Muscle of back (tissue), 13 donors: ENCODE measurements at places on chromosomes 12 and 14. TPM values are rescaled to one million over a fixed set of nuclear protein-coding genes. Genes with fewer than 3 reads are reported as not detected.

The HOXC9 gene
- polyA plus RNA-seq, result 14.5 TPM

DNA sequence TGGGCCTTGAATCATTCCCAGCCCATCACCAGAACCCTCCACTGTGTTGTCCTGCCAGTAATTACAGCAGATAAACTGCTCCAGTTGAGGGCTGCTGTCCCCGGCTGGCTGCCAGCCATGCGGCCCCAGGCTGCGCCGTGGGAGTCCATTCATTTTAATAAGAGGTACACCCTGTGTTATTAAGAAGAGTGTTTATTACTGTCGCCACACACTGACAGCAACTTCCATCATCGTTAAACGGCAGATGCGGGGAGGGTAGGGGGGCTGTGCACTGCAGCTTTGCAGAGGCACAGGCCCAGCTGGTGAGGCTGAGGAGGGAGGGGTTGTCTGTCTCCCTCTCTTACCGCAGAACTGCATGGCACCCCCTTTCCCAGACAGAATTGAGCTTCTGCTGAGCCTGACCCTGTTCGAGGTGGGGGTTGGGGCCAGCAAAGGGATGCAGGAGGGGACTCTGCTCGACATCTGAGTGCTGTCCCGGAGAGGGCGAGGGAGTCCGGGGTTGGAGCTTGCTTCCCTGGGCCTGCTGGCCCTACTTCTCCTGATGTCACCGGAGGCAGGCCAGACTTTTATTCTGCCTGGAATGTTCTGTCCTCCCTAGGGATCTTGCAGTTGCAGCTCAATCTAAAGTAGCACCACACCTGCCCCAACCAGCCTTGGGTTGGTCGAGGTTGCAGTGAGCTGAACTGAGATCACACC is 33.8 kb upstream of the GPATCH2L start:
- no peak for DNase-seq

DNA sequence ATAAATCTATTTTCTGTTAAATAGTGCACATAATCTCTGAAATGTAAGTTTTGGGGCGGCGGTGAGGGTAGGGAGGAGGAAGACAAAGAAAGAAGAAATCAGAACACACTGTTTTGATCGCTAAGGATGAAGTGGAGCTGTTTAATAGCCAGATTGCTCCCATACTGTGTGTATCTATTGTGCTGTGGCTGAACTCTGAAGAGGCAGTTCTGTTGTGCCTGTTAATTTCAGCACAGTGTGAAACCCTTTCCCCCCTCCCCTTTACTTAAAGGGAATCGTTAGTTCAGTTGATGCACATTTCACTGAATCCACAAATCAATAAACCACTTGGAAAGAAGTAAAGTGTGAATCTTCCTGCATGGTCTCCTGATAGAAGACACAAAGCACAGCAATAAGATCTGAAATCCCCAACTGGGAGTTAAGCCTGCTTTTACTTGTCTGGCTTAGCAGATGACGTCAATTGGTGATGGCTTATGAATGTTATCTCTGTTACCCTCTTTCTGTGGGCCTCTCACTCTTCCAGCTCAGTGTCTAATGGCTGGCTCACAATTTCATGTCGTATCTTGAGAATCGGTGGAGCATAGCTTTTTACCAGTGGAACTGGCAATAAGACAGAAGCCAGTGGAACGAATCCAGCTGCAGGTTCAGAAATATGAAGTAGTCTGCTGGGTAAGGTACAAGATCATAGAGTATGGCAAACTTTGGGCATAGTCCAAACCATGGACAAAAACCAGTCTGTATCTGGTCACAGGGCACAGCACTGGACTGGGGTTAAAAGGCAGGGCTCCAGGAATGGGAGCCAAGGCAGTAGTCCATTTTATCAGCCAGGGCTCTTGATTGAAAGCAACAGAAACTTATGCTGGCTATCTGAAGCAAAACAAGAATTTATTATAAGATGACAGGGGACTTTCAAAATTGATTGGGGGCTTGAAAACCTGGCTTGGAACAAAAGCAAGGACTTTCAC is 413.5 kb upstream of the SEL1L start:
- DNase-seq, result no peak

- no peak for DNase-seq
These were observed 8.3 kb downstream of the XPOT start for GRCh38 chr12:64412459-64412858.

DNA sequence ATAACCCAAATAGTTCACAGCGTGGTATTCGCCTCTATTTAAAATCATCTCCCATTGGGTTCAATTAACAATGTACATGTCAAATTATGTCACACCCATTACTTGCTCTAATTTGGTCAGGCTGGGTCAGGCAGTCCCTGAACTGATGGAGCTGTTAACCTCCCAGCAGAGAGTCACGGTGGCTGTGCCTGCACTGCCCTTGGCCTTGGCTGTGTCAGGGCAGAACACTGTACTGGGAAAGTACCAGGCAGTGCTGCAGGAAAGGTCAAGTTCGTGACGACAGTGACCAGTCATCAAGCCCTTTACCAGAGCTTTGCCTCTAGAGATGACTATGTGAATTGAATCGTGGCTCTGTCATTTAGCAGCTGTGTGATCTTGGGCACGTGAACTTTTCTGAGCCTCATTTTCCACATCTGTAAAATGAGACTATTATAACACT is 100.0 kb downstream of the ARF6 start:
- DNase-seq, result no peak

The GAS2L3 gene
- 16.3 TPM for polyA plus RNA-seq

GRCh38 chr12:129961091-129961490 is 57.3 kb upstream of the TMEM132D start:
- peak; percentile 32 for DNase-seq

- no peak for DNase-seq
These were observed 11.4 kb downstream of the PRORP start for GRCh38 chr14:35133542-35134328.

The GALNT8 gene
- 4.3 TPM for polyA plus RNA-seq

- DNase-seq, result no peak
These were observed 1.6 kb upstream of the CHD4 start for GRCh38 chr12:6608592-6609281.

DNA sequence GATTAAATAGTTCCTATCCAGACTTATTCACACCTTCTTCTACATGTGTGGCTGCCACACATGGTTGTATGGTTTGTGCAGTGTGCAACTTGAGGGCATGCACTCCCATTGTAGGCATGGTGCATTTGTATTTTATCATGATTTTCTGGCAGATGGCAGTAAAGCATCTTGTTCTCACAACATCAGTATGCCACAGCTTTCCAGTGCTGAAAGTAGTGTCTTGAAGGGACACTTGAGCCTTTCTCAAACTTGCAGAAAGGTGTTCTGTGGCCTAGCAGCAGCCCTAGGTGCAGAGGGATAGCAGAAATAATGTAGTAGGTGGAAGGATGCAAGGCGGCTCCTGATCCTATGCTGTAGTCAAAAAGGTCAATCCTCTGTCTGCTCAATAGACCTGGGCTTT is 72.9 kb downstream of the LMNTD1 start:
- DNase-seq, result no peak

DNA sequence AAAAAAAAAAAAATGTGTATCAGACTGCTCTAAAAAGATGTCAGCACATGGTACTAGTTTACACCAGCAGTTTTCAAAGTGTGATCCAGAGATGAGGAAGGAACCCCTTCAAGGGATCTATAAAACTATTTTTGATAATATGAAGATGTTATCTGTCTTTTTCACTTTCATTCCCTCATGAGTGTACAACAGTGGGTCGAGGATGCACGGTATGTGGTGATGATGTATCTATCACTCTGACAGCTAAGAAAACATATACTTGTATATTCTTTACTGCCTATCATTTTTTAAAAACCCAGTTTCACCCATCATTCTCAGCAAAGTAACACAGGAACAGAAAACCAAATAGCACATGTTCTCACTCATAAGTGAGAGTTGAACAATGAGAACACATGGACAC is 12.4 kb downstream of the DUSP16 start:
- DNase-seq, result no peak

DNA sequence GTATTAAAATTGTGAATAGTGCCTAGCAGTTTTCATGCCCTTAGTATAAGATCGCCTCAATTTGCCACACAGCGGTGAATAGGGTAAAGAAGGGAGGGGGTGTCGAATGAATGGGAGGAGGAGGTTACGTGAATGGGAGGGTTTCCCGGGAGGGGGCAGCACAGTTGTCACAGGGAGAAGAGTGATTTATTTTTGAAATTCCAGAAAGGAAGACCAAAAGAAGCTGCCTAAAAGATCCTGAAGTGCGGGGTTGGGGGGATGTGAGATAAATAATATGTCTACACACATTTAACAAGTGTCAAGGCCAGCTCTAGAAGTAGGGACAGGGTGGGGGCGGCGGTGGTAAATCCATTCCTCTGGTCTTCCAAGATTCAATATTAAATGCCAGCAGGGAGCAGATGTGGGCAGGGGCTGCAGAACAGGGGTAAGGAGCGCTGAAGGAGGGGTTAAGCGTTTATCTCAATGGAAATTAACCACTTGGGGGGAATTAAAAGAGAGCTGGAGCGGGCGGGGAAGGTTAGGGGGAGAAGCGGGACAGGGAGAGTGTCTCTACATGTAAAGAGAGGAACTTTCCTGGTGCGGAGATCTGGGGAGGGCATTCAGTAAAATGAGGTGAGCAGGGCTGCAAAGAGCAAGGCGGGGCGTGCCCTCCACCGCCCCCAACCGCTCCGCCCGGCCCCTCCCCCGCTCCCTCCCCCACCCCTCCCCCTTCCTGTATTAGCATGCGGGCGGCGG is 867 bp downstream of the C12orf42 start:
- no peak for DNase-seq

DNA sequence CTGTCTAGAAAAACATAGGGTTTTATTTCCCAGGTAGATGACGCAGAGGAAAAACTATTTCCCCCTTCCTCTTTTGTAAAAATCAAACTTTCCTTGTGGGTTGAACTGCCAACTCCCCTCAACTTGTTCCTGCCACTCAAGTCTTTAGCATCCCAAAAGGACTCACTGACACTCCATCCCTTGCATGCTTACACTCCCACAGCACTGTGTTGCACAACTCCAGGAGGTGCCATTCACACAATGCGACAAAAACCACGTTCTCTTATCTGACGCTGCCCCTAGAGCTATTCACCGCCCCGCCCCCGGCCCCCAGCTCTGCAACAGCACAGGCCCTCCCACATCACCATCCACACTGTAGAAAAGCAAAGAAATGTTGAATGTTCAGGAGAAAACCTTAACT is 16.9 kb upstream of the STON2 start:
- DNase-seq, result no peak

DNA sequence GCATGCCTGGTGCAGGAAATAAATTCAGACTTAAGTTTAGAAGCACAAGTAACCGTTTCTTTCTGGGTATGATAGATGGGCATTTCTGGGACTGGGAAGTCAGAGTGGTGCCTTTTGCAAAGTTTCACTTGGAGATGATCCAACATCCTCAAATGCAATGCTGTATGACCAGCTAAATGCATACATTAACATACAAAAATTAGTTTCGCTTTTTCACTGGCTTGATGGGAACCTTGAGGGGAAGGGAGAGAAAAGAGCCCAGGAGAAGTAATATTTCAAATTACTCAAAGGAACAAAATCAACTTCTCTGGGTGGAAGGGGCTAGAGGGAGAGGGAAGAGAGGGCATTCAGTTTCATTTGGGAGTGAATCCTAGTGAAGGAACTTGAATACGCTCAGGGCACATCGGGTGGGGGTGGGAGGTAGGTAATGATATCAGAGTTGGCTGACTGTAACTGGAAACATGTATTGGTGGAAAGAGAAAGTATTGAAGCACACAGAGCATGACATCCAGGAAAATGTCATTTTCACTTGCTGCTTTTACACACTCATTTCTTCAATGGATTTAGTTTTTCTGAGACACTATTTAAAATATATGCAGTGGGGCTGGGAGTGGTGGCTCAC is 175.5 kb downstream of the PTPRO start:
- no peak for DNase-seq
